ENCODE measurements at places on chromosomes 1 and 21. TPM values are rescaled to one million over a fixed set of nuclear protein-coding genes. Genes with fewer than 3 reads are reported as not detected.

The SHE gene
- not detected for total RNA-seq

The NBPF14 gene
- 28.1 TPM for total RNA-seq

The IGSF3 gene
- total RNA-seq = 0.68 TPM

The CFHR3 gene
- total RNA-seq = not detected

The MUL1 gene
- total RNA-seq = 17.8 TPM

The SPATA1 gene
- total RNA-seq = 1.0 TPM

The AMY1B gene
- not detected for total RNA-seq

The ODR4 gene
- total RNA-seq = 15.0 TPM

The C1orf74 gene
- 2.1 TPM for total RNA-seq

The SH3BP5L gene
- 30.1 TPM for total RNA-seq

The PCP4L1 gene
- not detected for total RNA-seq

The SPRR2G gene
- total RNA-seq = not detected

The LIX1L gene
- 41.5 TPM for total RNA-seq

The VCAM1 gene
- total RNA-seq = not detected

The SLC25A34 gene
- total RNA-seq = 2.1 TPM

The HES5 gene
- not detected for total RNA-seq

The MAP10 gene
- total RNA-seq = 4.4 TPM

The F5 gene
- 9.1 TPM for total RNA-seq

The HES3 gene
- not detected for total RNA-seq

The MAN1C1 gene
- total RNA-seq = 12.1 TPM

The ERMAP gene
- 7.4 TPM for total RNA-seq

The CRP gene
- not detected for total RNA-seq

The ZBTB7B gene
- total RNA-seq = 129 TPM

The GBP7 gene
- total RNA-seq = not detected

The KRTAP6-1 gene
- not detected for total RNA-seq

The PKNOX1 gene
- total RNA-seq = 32.2 TPM

The LCE2C gene
- total RNA-seq = not detected

Data from T-helper 2 cell treated with Interferon-gamma antibody and Interleukin-4, amounts not matched to agents 100 ng/mL and 5 ng/mL, for 36 hours (primary cell).